T-helper 17 cell (primary cell): ENCODE measurements at places on chromosomes 5 and 9.

DNA sequence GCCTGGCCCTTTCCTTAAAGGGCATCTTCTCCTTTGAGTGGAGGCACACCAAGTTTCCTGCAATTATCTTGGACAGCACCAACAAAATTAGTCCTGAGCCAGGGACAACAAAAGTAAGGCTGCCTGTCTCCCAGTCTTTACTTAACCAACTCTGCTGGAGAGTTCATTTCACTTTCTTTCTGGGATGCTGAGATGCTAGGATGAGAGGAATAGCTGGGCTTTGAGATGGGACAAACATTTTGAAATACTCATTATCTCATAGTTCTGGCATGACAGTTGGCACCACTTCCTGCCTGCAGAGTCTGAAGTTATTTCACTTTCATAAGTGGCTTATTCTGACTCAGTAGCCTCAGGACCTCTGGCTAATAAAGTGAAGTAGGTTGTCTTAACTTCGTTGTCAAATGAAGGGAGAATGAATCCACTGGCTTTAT, 157.0 kb downstream of the C9orf152 start:
- no peak for DNase-seq

- no peak for DNase-seq
Observed at GRCh38 chr5:3489239-3489843, 106.3 kb upstream of the IRX1 start.

GRCh38 chr9:109114670-109115069, 5.1 kb downstream of the TMEM245 start:
- no peak for DNase-seq

DNA sequence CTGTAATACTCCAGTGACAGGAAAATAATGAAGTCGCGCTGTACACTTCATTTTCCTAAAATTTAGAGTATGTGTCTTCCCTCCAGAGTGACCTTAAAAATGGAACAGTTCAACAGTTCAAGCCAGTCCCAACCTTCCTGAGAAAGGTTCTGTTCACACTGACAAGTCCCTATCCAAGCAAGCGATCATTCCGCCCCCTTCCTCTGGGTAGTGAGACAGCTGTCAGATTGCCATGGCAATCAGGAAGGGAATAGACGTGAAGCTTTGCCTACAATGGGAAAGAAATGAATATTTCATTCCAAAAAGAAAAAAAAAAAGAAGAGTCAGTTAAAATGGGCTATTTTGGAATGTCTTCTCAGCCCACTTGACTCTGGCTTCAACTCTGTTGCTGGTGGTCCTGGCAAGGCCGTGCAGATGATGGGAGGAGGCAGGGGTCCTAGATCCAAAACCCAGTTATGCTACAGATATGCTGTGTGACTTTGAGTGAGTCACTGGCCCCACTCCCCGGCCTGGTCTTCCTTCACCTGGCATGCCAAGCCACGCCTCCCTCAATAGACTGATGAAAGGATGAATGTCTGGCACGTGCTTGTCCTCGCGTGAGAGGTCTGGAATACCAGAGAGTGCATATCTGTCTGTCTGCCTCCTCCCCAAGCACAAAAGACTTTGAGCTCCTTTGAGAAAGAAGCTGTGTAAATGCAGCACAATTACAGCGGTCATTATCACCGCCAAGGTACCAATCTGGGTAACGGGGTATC, 165.8 kb upstream of the WWC1 start:
- no peak for DNase-seq

- no peak for DNase-seq
Observed at GRCh38 chr5:180521101-180521500, 26.9 kb downstream of the CNOT6 start.

DNA sequence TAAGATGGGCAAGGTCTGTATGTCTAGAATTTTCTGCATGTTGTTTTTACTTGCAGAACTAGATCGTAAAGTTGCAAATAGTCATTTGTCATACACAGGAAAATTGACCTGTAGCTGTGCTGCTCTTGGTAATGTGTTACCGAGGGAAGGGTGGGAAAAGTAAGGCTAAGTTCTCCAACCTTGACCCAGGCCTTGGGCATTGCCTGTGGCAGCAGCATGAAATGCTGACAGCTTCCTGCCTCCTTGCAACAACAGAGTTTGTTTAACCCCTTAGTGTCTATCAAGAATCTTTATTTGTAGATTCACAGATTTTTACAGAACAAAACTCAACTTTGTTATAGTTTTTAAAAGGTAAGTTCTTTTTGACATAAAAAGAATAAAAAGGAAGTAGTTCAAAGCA, 48.3 kb downstream of the ERCC6L2 start:
- DNase-seq: no peak

DNA sequence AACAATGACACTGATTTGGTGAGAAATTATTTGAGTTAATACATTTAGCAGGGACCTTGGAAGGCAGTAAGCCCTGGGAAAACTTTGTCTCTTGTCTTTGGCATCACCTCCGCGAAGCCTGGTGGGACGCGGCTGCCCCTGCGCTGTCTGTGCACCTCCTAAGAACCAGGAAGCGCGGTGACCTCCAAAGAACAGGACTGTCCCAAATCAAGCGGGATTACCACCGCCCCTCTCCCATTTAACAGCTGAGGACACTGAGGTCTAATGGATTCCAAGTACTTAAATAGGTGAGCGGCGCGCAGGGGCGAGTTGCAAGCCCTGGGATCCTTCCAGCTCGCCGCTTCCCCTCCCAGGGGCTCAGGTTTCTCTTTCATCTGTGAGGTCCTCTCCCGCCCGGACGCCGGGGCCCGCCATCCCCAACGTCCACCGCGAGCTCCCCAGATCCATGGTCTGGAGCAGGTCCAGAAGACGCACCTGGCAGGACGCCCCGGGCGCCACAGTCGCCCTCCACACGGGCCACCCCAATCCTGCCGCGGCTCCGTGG, 432 bp downstream of the STARD4 start:
- no peak for DNase-seq

DNA sequence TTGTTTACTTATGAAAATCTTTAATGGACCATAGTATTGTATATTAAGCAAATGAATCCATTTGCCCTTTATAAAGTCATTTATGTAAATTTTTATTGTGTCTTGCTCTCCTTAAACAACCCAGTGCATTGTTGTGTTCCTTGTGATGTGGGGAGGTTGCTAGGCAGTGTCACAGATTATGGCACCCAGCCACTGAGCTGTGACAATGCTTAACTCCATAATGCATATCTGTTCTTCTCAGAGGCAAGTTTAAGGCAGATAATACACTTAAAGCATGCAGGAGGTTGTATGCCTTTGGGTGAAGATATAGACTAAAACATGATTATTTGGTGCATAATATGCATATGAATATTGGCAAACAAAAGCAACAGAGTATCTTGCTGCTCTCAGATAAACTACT, 269.6 kb upstream of the RIOK2 start:
- DNase-seq: no peak

DNA sequence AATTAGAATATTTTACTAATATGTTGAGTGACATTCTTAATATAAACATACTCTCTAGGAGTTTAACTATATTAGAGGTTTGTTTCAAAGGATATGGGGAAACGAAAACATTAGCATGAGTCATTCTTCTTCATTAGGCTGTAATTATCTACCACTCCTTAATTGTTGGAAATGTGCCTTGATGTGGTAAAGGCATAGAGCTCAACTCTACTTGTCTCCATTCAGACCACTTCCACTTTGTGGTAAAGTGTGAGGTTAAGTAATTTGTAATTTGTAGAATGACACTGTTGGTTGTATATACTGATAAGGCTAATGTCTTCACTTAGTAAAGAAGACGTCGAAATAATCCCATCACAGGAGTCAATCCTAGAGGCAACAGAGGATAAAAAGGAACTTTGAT, 58.1 kb downstream of the HAPLN1 start:
- DNase-seq: no peak

DNA sequence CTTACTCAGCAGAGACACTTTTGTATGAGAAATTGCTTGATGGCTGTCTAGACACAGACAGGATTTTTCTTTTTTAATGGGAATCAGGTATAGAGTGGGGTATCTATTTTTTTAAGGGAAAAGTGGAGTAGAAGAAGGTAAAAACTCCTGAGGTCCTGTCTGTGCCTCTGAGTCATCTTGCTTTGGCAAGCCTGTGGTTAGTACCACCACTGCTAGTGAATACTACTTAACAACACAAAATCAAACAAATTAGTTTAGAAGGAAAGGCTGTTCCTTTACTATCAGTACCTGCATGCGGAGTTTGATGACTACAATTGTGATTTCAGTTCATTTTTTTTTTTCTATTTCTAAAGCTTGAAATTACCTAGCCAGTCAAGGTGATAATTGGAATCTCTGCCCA, 150.9 kb upstream of the PPP1R2B start:
- DNase-seq: no peak

DNA sequence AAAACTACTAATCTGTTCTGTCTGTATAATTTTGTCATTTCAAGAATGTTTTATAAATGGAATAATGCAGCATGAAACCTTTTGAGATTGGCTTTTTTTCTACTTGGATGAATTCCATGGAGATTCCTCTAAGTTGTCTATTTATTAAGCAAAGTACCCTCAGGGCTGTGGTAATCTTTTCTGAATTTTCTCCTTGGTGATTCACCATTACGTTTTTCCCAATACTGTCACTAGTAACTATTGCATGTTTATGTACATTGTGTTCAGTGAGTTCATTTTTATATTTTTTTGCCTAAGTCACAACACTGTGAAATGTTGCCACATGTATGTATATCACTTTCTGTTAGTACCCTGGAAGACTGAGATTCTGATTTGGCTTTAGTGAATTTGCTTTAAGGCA, 177.0 kb upstream of the GRIN3A start:
- DNase-seq: no peak

DNA sequence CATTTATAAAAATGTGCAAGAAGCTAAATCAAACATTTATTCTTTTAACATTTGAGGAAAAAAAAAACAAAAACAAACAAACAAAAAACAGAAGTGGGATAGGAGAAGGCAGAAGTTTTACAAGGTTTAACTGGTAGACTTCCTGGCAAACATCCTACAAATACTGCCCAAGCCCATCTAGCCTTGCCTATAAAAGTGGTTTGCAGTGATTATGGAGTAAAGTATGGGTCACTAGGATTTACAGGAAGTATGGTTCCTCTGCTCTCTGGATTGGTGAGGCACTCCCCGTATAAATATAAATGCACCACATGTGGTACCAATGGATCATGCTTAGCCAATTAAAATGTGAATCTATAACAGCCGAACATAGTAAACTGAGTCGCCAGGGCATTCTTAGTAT, 291.9 kb downstream of the EDIL3 start:
- no peak for DNase-seq

DNA sequence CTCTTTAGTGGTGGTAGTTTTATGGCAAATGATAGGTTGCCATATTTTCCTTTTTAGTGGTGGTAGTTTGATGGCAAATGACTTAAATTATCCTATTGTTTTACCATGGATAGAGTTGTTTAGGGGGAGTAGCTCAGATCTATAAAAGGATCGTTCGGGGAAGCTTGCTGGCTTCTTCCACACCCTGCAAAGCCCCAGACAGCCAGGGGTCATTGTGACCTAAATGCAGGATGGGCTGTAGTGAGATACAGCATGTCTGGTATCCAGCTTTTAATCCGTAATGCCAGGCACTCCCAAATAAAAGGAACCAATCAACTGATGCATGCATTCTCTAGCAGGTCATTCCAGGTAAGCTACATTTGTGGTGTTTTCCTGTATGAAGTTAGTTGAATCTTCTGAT, 67.1 kb downstream of the PRR16 start:
- no peak for DNase-seq

DNA sequence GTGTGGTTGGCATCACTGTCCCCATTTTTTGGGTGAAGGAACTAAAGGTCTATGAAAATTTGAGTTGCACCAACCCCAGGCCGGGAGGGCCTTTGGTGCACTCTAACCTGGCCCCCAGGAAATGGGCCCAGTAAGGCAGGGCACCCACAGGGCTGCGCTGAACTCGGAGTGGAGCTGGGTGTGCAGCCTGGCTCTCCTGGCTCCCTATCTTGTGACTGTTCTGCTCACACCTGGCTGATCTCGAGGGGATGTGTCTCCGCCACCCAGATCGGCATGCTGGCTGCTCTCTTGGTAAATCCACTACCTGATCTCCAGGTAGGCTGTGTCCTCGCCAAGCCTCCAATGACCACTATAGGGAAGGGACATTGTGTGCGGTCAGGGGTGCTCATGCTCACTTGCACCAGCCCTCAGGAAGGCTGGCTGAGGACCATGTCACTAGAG, 259.8 kb downstream of the NSG2 start:
- DNase-seq: no peak

GRCh38 chr5:174844971-174845370, 120.6 kb downstream of the MSX2 start:
- no peak for DNase-seq

GRCh38 chr9:14097666-14098415, 216.1 kb downstream of the NFIB start:
- DNase-seq: no peak

- DNase-seq: no peak
Observed at GRCh38 chr9:106700676-106701075, 162.3 kb upstream of the ZNF462 start.

DNA sequence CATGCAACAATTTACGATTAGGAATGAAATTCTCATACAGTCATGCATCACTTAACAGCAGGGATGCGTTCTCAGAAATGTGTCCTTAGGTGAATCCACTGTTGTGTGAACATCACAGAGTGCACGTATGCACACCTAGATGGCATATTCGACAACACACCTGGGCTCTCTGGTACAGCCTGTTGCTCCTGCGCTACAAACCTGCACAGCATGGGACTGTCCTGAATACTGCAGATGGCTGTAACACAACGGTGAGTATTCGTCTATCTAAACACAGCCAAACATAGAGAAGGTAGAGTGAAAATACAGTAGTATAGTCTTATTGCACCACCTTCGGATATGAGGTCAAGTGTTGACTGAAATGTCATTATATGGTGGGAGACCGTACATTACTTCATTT, 44.0 kb upstream of the LCP2 start:
- DNase-seq: no peak

GRCh38 chr9:89410022-89410421, 87.9 kb downstream of the SEMA4D start:
- DNase-seq: no peak

GRCh38 chr9:89340332-89340731, 22.0 kb downstream of the SECISBP2 start:
- no peak for DNase-seq

DNA sequence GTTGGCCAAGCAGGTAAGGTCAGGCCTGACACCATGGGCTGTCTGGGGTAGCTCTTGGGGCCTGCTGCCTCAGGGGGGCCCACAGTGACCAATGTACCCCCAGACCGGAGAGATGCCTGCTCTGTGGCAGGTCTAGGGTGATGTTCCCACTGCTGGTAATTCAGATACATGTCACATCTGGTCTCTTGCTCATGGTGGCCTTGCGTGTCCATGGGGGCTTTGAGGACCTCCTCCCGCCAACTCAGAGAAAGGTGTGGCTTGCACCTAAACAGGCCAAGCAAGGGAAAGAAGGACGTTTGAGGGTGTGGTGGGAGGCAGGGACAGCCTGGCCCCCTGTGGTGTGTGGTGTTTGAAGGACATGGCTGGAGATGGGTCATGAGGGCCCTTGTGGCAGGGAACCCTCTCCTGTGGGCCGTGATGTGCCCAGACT, 75.2 kb downstream of the PHF2 start:
- no peak for DNase-seq

DNA sequence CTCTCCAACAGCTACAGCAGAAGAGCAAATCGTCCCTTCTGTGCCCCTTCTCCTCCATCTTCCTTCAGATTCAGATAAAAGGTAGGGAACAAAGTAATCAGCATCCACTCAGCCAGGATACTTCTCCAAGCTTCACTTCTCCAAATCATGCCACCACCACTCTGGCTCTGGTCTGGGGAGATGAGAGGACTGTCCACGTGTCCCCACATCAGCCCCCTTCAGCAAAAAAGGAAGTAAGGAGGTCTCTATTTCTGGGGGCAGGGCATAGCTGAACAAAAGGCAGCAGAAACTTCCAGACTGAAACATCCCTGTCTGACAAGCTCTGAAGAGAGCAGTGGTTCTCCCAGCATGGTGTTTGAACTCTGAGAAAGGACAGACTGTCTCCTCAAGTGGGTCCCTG, 116.9 kb downstream of the C5orf15 start:
- DNase-seq: no peak
